HuH-7 (cell line): ENCODE measurements at places on chromosomes 12 and 14.

DNA sequence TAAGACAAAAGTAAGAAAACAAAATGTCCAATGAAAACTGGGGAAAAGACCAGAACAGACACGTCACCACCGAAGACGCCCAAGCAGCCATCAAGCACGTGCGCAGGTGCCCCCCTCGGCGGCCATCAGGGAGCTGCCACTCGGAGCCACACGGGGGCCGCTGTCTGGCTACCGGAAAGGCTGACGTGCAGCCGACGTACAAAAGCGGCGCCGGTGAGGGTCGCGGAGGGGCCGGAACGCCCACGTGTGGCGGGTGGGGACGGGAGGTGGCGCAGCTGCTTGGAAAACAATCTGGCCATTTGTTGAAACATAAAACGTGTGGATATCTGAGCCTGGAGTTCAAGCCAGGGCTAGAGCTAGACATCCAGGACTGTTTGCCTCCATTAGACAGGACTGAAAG lies 60.7 kb downstream of the GALNT9 start:
- DNase-seq = no peak

DNA sequence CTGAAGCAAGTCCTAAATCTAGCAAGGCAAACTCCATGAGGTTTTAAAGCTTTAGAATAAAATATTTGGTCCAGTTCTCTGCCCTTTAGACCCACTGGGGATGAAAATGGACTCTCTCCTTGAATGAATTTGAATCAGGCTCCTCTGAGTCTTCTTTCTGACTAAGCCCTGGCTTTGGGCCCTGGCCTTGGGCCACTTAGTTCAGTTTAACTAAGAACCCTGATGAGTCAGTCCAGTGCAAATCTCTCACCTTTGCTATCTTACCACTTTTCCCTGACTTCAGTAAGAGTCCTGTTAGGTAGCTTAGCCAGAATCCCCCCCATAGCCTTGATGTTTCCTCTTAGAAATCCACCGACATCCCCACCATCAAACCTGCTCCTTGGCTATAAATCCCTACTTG lies 427.5 kb downstream of the SNAPC1 start:
- no peak for DNase-seq

DNA sequence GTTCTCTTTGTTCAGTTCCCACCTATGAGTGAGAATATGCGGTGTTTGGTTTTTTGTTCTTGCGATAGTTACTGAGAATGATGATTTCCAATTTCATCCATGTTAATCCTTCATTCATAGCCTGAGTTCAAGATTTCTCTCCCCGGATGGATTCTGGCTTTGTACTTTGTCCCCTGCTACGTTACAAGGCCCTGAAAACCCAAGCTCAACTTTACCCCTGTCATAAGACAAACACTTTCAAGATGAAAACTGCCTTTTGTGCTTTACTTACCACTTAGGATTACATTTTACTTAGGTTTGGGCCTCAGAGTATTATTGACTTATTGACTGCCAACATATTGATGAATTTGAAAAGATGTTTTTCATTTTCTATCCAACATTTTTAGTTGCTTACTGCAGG lies 36.3 kb downstream of the FOXA1 start:
- no peak for DNase-seq

DNA sequence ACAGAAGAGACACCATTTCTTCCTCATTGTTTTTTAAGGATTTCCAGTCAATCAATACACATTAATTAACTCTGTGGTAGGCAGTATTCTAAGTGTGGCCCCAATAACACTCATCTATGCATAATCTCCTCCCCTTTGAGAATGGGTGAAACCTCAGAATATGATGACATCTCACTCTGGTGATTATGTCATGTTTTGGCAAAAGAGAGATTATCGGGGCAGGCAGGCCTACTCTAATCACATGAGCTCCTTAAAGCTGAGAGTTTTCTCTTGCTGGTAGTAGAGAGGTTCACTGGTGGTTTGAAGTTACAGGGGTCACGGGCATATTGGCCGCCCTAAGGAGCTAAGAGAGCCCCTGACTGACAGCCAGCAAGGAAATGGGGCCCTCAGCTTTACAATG lies 7.1 kb upstream of the LGMN start:
- no peak for DNase-seq

DNA sequence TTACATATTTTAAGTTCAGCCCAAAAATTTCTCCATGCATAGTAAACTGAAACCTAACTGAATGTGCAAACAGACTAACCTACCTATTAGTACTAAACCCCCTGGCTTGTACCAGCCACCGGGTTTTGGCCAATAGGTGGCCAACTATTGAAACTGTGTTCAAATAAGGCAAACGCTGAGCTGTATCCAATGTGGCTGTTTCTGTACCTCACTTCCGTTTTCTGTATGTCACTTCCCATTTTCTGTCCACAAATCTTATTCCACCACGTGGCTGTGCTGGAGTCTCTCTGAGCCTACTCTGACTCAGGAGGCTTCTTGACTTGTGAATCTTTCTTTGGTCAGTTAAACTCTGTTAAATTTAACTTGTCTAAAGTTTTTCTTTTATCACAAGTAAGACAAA lies 6.0 kb upstream of the FBXO34 start:
- DNase-seq = no peak

- DNase-seq = no peak
Observed at GRCh38 chr12:31007153-31007495, 66.5 kb upstream of the DDX11 start.

DNA sequence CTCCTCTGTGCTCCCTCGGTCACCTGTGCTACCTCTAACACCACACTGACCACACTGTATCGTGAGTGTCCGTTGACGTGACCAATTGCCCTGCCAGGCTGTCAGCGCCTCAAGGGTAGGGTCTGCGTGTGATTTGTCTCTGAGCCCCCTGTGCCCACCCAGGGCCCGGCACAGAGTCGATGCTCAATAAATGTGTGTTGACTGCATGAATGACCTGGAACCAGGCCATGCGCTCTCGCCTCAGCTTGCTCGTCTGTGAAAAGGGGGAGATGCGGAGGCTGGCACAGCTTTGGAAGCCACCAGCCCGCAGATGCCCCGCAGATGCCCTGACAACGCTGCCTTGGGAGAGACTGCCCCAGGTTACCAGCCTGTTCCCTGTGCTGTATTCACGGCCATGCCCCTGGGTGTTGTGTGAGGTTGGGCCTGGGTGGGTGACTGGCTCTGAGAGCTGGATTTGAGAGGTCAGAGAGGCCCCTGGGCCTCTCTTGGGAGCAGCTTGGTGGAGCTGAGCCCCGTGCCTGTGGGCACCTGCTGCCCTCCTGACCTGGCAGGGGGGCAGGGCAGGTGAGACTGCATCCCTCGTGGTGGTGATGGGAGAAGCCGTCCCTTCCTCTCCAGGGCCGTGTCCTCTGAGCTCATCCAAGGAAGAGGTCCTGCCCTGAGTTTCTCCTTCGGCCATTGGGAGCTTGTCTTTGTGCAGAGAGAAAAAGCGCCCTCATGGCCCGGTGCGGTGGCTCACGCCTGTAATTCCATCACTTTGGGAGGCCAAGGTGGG lies 43.2 kb downstream of the CYP46A1 start:
- DNase-seq = no peak

DNA sequence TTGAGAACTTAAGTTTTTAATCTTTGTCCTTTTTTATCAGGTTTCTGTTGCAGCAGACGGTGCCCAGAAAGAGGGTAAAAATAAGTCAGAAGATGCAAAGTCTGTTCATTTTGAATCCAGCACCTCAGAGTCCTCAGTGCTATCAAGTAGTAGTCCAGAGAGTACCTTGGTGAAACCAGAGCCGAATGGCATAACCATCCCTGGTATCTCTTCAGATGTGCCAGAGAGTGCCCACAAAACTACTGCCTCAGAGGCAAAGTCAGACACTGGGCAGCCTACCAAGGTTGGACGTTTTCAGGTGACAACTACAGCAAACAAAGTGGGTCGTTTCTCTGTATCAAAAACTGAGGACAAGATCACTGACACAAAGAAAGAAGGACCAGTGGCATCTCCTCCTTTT lies 53.5 kb downstream of the RAD52 start:
- no peak for DNase-seq

DNA sequence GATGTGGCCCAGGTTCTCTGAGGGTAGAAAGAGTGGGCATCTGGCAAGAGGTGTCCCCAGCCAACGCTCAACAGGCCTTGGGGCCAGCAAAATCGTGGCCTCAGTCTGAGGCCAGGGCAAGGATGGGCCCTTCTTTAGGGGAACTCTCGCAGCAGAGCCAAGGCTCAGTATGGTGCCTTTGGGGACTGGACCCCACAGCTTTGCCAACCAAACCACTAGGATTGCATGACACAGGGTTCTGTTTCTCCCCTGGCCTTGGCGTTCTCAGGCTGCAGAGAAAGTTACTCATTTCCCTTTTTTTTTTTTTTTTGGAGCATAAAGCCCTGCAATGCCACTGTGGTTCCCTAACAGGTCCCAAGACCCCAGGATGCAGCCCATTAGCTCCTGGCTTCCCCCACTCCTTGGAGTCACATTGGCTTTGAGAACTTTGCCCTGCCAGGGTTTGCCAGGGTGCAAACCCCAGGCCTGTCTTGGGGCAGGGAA lies 100.6 kb downstream of the LGMN start:
- DNase-seq = no peak

GRCh38 chr14:92397953-92398564 lies 75.1 kb downstream of the SLC24A4 start:
- no peak for DNase-seq

GRCh38 chr12:27422697-27423096 lies 23.8 kb upstream of the SMCO2 start:
- DNase-seq = no peak

GRCh38 chr12:71138011-71138410 lies 19.8 kb downstream of the TSPAN8 start:
- no peak for DNase-seq

DNA sequence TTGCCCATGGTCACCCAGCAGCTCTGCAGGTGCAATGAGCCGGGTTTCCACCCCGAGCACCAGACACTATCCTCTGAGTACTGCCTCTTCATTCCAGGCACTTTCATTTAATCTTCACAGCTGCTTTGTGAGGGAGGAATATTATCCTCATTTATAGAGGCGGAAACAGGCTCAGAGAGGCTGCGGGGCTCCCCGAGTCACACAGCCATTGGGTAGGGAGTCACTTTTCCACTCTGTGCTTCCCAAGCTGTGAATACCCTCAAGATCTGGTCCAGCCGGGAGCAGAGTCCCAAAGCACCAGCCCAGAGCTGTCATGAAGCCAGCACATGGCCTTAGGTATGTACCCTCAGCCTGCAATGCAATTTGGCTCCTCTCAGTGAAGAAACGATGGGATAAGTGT lies 51.7 kb upstream of the RIN3 start:
- no peak for DNase-seq

GRCh38 chr12:93663006-93663728 lies 14.0 kb upstream of the CRADD start:
- no peak for DNase-seq

DNA sequence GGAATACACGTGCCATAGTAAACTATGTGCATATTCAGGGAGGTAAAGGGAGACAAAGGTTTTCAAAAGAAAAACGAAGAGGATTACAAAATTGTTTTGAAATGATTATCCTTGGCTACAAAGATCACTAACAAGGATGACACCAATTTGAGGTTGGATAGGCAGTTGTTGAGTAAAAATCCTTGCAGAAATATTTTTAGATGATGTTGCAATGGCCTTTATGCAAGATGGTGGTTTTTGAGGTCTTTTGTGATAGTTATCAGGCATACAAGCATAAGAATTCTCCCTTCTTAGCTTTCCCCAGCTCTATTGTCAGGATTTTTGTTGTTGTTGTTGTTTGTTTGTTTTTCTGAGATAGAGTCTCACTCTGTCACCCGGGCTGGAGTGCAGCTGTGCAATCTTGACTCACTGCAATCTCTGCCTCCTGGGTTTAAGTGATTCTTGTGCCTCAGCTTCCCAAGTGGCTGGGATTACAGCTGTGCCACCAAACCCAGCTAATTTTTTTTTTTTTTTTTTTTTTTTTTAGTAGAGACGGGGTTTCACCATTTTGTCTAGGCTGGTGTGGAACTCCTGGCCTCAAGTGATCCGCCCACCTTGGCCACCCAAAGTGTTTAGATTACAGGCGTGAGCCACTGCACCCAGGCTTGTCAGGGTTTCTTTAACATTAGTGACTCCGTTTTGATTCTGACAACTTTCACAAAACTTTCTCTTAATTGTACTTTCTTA lies 7.8 kb downstream of the RNASE1 start:
- DNase-seq = no peak

DNA sequence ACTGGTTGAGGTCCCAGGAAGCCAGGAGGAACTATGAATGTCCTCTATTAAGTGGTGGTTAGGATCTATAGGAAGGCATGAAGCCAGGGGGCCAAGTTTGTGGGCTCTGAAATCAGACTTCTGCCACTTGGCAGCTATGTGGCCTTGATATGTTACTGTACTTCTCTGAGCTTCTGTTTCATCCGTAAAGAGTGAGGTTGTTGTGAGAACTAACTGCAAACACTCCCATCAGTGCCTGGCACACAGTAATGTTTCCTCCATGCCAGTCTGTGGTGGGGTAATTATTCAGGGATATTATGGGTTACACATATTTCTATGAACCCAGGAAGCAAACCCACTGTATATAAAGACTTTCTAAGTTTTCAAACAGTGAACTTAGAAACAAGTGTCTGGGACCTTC lies 57.4 kb downstream of the PLXNC1 start:
- no peak for DNase-seq

- no peak for DNase-seq
Observed at GRCh38 chr12:4269279-4269991, 4.1 kb upstream of the CCND2 start.

GRCh38 chr12:12428961-12429657 lies 72.2 kb downstream of the BORCS5 start:
- no peak for DNase-seq

- DNase-seq = no peak
Observed at GRCh38 chr12:44377443-44378187, 498.5 kb downstream of the NELL2 start.

- no peak for DNase-seq
Observed at GRCh38 chr12:52990206-52990605, 16.1 kb upstream of the EIF4B start.

GRCh38 chr12:41271489-41271888 lies 83.4 kb downstream of the PDZRN4 start:
- DNase-seq = no peak

DNA sequence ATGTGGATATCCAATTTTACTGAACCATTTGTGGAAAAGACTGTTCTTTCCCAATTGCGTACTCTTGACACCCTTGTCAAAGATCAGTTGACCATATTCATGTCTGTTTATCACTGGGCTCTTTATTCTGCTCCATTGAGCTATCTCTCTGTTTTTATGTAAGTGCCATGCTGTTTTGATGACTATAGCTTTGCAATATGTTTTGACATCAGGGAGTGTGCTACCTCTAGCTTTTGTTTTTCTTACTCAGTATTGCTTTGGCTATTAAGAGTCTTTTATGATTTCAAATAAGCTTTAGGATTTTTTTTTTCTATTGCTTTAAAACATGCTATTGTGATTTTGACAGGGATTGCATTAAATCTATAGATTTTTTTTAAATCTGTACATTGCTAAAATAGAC lies 194.3 kb downstream of the SNAPC1 start:
- DNase-seq = no peak
